ELF-1 (cell line): ENCODE measurements at places on chromosomes 7 and 10.

DNA sequence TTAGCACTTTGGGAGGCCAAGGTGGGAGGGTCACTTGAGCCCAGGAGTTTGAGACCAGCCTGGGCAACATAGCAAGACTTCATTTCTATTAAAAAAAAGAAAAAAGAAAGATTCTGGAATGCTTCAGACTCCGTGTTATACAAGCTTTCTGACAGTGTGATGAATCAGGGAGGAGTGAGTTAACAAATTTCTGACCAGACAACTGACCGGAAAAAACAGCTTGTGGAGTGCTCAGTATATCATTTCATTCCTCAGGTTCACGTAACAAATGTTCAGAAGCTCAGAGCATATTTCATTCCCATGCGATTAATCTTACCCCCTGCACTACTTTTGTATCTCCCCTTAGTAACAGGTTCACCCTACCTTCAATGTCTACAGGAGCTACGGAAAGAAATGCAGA is 28.6 kb upstream of the TNPO3 start:
- no peak for DNase-seq

DNA sequence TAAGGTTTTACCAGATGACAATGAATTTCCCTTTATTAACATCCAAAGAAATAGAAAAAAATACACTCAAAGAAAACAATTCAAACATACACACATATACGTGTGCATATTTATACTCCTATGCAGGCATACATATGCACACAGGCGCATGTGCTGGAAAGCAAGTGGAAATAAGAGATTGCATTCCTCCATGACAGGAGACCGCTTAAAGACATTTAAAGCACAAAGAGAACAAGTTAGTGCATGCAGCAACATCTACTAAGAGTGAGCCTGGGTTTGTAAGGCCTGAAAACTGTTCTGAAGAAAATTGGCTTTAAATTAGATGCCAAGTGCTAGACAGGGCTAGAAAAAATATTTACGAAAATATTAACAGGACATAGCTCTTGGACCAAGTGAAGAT is 40.1 kb upstream of the PPP1R17 start:
- no peak for DNase-seq

GRCh38 chr10:62917475-62918238 is 101.5 kb upstream of the EGR2 start:
- no peak for DNase-seq

DNA sequence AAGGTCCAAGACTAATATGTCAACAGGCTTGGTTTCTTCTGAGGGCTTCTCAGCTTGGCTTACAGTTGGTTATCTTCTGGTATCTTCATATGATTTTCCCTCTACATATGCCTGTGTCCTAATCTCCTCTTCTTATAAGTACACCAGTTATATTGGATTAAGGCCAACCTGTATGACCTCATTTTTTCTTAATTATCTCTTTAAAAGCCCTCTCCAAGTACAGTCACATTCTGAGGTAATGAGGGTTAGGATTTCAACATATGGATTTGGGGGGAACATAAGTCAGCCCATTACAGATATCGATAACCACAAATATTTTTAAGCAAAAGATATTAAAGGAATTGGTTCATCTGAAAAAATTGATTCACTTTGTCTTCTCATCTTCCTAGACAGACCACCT is 49.2 kb downstream of the IQUB start:
- no peak for DNase-seq

- no peak for DNase-seq
Observed at GRCh38 chr7:79495544-79496272, 42.2 kb upstream of the MAGI2 start.

DNA sequence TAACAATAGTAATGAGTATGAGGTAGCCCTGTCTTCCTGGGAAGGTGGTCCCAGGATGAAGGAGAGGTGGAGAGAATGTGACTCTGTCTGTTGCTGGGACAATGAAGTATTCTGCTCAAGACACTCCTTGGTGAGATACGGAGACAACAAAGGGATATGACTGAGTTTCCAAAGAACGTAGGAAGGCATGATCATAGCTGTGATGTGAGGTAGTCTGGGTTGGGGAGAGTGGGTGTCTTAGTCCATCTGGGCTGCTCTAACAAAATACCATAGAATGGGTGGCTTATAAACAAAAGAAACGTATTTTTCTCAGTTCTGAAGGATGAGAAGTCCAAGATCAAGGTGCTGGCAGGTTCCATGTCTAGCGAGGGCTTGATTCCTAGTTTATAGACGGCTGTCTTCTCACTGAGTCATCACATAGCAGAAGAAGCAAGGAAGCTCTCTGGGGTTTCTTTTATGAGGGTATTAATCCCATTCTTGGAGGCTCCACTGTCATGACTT is 84.9 kb upstream of the RHOBTB1 start:
- no peak for DNase-seq

GRCh38 chr10:26981232-26981824 is 119.0 kb downstream of the ANKRD26 start:
- DNase-seq = no peak

DNA sequence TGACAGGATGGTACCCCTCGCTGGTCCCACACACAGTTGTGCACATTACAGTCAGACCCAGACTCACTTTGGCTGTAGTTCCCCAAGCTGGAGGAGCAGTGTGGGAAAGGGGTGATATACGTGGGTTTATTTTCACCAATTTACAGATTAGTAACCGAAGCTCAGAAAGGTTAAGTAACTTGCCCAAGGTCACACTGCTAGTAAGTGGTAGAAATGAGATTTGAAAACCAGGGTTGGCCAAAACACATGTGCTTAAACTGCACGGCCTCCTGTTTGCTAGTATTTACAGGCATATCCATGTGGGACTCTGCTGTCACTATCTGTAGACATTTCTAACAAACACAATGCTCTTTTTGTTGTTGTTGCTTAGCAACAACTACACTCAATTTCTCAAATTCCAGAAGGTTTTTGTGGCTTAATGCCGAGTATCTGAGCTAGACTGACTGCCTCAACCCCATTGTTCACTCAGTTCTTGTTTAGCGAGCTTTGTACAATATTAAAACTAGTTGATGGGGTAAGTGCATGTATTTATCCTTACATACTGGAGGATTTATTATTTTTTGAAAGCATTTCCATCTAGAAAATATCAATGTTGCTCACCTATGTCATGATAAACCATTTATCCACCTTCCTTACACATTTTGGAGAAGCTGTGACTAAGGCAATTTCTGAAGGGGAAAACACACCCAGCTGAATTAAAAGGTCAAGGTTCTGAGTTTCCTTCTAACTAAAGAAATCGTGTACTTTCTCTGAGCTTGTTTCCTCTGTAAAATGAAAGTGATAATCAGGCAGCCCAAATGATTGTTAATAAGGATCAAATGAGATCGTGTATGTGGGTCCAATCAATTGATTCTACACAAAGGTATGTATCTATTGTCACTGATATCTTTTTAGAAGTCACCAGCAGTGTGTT is 5.3 kb upstream of the TMEM139 start:
- no peak for DNase-seq

DNA sequence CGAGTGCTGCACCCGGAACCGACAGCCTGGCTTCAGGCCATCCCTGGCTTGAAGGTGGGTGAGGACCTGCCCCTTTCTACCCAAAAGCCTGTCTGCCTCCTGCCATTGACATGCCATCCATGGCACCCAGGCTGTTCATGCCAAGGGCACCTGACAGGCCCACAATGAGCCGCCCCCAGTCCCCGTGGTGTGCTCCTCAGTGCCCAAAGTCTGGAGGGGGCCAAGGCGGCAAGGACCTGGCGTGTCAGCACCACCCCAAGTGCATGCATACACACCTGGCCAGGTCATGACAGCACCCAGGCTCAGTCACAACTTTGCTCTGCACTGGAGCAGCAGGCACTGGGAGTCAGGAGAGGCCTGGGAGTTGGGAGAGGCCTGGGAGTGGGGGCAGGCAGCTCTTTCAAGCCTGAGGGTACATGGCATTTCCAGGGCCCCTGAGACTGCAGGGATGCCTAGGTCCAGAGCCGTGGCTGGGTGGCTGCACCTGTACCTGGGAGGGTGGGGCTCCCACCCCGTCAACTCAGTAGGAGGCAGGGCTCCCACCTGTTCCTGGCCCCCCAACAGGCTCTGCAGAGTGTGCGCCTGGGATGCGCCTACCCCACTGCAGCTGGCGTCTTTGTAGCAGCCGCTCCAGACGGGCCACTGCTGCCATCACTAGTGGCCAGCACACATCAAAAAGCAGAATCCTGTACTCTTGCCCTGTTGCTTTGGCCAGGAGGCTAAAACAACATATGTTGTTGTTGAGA is 71.7 kb downstream of the ZNF467 start:
- DNase-seq = no peak
